ENCODE measurements at places on chromosomes 5 and 9. TPM values are rescaled to one million over a fixed set of nuclear protein-coding genes. Genes with fewer than 3 reads are reported as not detected.

The SAXO1 gene
- total RNA-seq = 0.42 TPM

The PPP3R2 gene
- not detected for total RNA-seq

The DNAJC18 gene
- total RNA-seq = 6.5 TPM

The MOB3B gene
- total RNA-seq = 3.7 TPM

The ESM1 gene
- total RNA-seq = 1.1 TPM

DNA sequence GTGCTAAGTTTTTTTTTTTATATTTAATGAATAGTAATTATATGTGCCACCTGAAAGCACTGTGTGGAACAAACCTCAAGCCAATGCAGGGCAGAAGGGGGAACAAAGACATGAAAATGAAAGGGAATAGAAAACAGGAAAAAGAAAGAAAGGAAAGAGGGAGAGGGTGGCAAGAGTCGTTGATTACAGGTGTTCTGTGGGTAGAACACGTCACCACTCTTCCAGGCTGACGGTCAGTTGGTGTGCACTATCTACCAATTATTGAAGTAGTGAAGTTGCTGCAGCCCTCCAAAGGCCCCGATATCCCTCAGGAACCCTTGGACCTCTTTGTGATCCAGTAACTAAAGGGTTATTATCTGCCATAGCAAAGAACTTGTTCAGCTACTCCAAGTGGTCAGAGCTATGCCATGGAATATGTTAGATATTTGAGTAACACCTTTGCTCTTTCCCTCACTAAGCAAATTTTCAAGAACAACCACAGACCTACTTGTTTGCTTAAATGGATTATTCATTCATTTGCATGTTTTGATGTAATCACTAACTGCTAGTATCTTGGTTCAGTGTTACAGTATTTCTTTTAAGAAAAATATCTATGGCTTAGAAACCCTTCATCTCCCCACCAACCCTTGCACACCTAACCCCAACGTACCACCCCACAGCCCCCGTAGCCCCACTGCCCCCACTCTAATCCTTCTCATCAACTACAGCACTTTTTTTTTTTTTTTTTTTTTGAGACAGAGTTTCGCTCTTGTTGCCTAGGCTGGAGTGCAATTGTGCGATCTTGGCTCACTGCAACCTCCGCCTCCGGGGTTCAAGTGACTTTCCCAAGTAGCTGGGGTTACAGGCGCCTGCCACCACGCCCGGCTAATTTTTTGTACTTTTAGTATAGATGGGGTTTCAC lies 31.3 kb downstream of the FYB1 start:
- no peaks in the 10 kb centered on the region for H3K27me3 ChIP-seq
- H3K27ac ChIP-seq = no peak overlapping the region
- no peaks in the 10 kb centered on the region for H3K4me1 ChIP-seq
- no peaks in the 10 kb centered on the region for H3K36me3 ChIP-seq

DNA sequence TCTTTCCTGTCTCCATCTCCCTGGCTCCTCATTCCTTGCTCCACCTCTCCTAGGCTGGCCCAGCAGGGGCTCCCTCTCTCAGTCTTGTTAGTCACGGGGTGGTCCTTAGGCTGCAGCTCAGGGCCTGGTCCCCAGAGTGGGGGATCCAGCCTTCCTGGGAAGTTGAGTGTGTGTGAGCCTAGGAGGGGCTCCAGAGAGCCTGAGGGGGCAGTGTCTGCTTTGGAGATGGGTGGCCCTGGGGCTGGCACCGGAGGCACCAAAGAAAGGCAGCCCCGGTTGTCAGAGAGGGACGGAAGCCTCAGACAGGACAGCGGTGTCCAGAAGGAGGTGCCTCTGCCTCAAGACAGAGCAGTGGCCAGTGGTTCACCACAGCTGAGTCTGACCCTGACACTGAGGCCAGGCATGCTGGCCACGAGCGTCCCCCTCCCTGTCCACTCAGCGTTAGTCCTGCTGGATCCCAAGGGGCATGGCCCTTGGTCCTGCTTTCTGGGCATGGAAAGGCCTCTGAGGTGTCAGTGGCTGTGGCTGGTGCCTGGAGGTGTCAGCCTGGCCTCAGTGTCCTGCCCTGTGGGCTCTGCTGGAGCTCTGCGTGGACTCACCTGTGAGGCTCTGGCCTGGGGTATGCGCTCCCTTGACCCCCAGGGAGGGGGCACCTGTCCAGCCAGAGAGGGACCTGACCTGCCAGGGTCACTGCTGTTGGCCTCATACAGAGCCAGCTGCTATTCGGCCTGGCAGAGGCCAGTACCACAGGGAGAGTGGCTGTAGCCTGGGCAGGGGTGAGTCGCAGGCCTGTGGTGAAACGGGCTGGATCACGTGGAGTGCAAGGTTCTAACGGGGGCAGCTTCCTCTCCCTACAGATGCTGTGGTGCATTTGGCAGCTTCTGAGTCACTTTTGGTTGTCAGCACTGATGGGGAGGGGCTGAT lies 130.6 kb downstream of the CACNA1B start:
- H3K4me1 ChIP-seq = no peaks in the 10 kb centered on the region
- peak; percentile 17 for DNase-seq
- H3K27me3 ChIP-seq = no peaks in the 10 kb centered on the region
- no peak overlapping the region for H3K4me3 ChIP-seq
- H3K27ac ChIP-seq = no peak overlapping the region

DNA sequence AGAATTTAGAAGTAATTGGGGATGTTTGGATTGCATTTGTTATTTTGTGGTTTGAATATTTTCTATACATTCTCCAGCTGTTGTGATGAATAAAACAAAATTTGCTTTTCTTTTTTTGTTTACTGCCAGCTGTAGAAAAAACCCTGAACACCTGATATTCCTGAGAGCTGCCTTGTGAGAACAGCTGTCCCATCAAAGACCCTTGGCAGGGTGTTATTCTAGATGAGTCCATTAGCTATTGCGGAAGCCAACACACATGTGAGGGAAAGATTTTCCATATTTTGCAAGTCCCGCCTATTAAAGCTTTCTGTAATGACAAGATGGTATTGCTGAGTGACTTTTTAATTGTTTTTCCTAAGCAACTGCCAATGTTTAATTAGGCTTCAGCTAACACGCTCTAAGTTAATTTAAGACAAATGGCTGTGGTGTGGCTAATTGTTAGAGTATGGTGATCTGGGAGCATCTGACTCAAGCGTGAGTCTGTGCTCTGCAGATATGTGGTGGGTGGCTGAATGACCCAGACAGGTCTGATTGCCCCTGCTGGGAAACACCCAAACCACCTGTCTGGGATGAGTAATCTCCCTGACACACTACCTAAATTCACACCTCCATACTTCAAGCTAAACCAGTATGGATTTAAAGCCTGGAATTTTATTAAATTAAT lies 86.5 kb upstream of the PRLR start:
- H3K27ac ChIP-seq = no peak overlapping the region
- peaks cover 7% of the 10 kb centered on the region for H3K4me1 ChIP-seq
- H3K36me3 ChIP-seq = no peaks in the 10 kb centered on the region
- H3K27me3 ChIP-seq = no peaks in the 10 kb centered on the region
- no peak for DNase-seq

- no peak overlapping the region for H3K27ac ChIP-seq
- peaks cover 37% of the 10 kb centered on the region for H3K27me3 ChIP-seq
- no peaks in the 10 kb centered on the region for H3K36me3 ChIP-seq
- H3K4me3 ChIP-seq = no peak overlapping the region
- no peak for DNase-seq
Observed at GRCh38 chr5:79109527-79110492, 1.8 kb upstream of the BHMT start.

DNA sequence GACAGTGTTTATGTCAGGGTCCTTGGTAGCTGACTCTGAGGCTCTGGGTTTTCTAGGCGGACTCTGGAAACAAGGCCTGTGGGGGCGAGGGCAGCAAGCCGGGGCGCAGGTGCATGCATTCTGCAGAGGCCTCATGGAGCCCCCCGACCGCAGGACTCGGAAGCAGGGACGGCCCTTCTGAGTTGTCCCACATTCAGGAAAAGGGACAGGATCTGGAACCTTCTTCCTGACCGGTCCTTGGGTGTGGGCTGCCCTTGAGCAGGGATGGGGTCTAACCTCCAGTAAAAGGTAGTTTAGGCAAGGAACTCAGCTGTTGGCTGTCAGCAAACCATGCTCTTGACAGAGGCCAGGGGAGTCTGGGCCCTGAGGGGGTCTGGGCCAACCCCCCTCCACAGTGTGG lies 7.4 kb upstream of the COL5A1 start:
- H3K36me3 ChIP-seq = no peaks in the 10 kb centered on the region
- peaks cover 16% of the 10 kb centered on the region for H3K4me1 ChIP-seq
- no peak overlapping the region for H3K27ac ChIP-seq

- peaks cover 4% of the 10 kb centered on the region for H3K36me3 ChIP-seq
- H3K4me3 ChIP-seq = peak overlapping the region; percentile 90
- peaks cover 14% of the 10 kb centered on the region for H3K4me1 ChIP-seq
- H3K27ac ChIP-seq = no peak overlapping the region
Observed at GRCh38 chr5:65623482-65623881, 651 bp downstream of the TRIM23 start.

- DNase-seq = no peak
- H3K27me3 ChIP-seq = no peaks in the 10 kb centered on the region
- no peaks in the 10 kb centered on the region for H3K36me3 ChIP-seq
Observed at GRCh38 chr5:135094339-135095051, 60.5 kb upstream of the PITX1 start.

DNA sequence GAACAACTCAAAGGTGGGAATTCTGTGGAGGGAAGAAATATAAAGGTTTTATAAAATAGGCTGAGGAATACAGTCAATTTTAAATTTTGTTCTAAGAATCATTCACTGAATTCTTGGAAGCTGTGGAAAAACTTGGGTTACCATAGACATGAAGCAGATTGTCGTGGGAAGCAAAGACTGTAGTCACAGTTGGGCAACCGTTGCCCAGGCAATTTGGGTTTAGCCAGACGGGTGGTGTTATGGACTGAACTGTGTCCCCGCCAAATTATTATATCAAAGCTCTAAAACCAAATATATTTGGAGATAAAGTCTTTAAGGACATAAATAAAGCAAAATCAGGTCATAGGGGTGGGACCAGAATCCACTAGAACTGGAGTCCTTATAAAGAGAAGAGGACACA lies 463.7 kb upstream of the CTNND2 start:
- no peak overlapping the region for H3K27ac ChIP-seq
- H3K27me3 ChIP-seq = no peaks in the 10 kb centered on the region
- DNase-seq = no peak

DNA sequence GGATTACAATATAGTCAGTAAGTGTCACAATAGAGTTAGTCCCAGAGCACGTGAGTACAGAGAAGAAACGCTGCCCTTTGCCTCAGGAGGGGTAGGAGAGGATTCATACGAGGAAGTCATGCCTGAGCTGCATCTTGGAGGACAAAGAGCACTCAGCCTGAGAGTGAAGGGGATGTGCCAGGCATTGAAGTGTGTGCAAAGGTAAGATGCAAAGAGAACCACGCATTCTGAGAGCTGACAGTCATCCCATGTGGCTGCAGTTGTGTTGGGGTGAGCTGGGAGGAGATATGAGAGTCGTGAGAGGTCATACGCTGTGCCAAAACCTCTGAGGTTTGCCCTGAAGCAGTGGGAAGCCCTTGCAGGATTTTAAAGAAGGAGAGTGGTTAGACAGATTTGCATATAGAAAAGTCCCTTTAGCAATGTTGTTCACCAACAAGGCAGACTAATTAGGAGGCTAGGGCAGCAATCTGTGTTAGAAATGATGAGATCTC lies 97.5 kb downstream of the PIP5K1B start:
- H3K27ac ChIP-seq = no peak overlapping the region
- no peak overlapping the region for H3K4me3 ChIP-seq
- H3K36me3 ChIP-seq = no peaks in the 10 kb centered on the region
- no peak for DNase-seq

- DNase-seq = no peak
- no peaks in the 10 kb centered on the region for H3K36me3 ChIP-seq
- no peaks in the 10 kb centered on the region for H3K27me3 ChIP-seq
- H3K4me1 ChIP-seq = no peaks in the 10 kb centered on the region
- no peak overlapping the region for H3K27ac ChIP-seq
- H3K4me3 ChIP-seq = no peak overlapping the region
Observed at GRCh38 chr5:136819526-136820302, 454.4 kb upstream of the TRPC7 start.

- no peaks in the 10 kb centered on the region for H3K4me1 ChIP-seq
- DNase-seq = no peak
Observed at GRCh38 chr5:39946356-39947045, 521.7 kb upstream of the DAB2 start.

DNA sequence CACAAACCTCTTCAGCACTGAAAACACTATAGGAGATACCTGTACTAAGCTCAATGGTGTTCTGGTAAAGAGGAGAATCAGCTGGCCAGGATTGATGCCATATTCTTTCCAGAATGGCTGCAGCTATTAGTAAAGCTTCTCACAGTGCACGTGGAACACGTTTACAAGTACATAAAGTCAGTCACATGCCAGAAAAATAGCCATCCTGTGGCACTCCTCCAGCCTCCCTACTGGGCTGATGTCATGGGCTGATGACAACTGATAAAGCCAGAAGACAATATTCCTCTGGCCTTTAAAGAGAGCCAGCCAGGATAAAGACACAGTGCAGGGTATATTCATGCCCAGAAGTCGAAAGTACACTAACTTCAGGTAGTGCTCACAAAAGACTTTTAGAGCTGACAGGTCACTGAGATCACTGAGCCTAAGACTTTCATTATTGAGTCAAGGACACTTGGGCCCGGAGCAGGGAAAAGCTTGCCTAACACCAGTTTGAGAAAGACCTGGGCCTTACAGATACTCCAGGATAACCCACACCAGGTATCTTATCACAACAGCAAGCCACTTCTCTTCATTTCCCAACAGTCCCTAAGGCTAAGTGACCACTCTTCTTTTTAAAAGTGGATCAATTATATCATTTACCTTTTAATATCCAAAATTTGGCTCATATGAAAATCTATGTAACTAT lies 29.4 kb downstream of the ABITRAM start:
- no peaks in the 10 kb centered on the region for H3K27me3 ChIP-seq
- H3K4me3 ChIP-seq = no peak overlapping the region
- H3K4me1 ChIP-seq = peaks cover 15% of the 10 kb centered on the region
- H3K27ac ChIP-seq = peak overlapping the region; percentile 59

DNA sequence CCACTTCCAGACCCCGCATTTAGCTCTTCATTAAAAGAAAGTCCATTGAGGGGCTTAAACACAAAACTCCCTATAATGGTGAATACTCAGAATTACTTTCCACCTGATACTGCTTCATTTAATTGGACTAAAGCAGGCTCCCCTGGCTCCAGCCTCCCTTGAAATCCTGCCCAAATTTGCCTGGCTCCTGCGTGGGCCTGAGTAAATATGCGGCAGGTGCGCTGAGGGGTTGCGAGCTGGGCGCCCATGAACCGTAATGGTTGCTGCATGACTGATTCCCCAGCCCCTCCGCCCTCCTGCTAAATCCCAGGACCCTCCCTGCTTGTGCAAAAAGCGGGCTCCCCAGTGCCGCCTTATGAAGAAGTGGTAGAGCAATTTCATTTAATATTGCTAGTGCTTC lies 639.7 kb downstream of the BNC2 start:
- no peaks in the 10 kb centered on the region for H3K4me1 ChIP-seq
- no peak overlapping the region for H3K4me3 ChIP-seq
- DNase-seq = no peak
- H3K27me3 ChIP-seq = no peaks in the 10 kb centered on the region

All from adrenal gland (tissue), 19 donors.